ENCODE measurements at places on chromosomes 5 and 9.
A peak's percentile ranks its signal among the peaks of the same experiment; 100 is the strongest.

GRCh38 chr9:131661568-131662288 lies 78.1 kb downstream of the RAPGEF1 start:
- no peak for DNase-seq

GRCh38 chr5:160978944-160979343 lies 126.9 kb upstream of the ATP10B start:
- DNase-seq = no peak

DNA sequence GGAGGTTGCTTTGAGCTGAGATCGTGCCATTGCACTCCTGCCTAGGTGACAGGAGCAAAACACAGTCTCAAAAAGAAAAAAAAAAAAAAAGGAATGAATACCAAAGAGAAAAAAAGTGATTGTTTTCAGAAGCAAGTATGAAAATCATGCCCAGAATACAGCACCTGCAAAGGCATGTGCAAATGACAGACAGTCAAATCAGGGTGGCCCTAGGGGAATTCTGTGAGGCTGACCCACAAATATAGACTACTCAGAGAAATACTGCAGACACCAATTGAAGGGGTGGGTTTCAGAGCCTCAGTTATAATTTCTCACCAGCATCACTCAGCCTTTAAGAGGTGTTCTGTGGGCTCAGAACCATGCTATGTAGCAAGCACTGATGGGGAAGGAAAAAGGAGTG lies 28.6 kb downstream of the DCAF12 start:
- no peak for DNase-seq

DNA sequence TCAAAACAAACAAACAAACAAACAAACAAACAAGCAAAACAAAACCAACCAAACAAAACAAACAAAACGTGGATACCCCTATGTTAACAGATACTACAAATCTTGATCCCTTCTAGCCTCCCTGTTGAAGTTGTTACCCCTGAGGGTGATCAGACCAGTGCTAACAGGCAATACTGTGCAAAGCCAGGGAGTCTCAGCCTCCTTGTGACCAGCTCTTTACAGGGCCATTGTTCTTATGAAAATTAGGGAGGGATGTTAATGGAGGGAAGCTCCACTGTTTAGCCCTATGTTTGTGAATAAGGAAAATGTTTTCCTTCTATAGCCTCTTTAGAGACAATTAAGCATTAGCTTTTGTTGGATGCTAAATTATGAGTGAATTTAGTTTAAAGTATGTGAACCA lies 1072.1 kb upstream of the WWC1 start:
- no peak for DNase-seq

GRCh38 chr9:73869264-73869663 lies 627.9 kb upstream of the RORB start:
- peak; percentile 65 for DNase-seq

DNA sequence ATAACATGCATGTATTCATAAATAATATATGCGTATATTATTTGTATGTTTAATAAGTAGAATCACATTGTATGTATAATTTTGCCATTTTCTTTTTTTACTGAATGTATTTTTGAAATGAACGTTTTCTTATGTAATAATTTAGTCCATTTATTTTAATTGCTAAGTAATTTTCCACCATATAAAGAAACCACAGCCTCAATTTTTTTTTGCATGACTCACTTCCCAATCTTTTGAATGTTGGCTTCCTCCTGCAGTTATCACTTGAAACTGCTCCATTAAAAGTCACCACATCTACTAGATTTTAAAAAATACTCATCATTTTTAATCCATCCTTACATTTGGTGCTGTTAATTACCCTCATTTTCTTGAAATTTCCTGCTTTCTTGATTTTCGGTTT lies 363.3 kb upstream of the MEF2C start:
- DNase-seq = no peak

GRCh38 chr9:4116723-4117460 lies 183.0 kb downstream of the GLIS3 start:
- DNase-seq = no peak
